SJSA1 (cell line): ENCODE measurements at places on chromosomes 3 and 15. TPM values are rescaled to one million over a fixed set of nuclear protein-coding genes. Genes with fewer than 3 reads are reported as not detected.
A peak's percentile ranks its signal among the peaks of the same experiment; 100 is the strongest.

The CHRNA5 gene
- 4.1 and 4.6 TPM in 2 replicates for total RNA-seq

GRCh38 chr3:39980058-39980457, 170.6 kb downstream of the MYRIP start:
- H3K27ac ChIP-seq, result no peak overlapping the region
- no peaks in the 10 kb centered on the region for H3K4me1 ChIP-seq
- H3K36me3 ChIP-seq, result no peaks in the 10 kb centered on the region

DNA sequence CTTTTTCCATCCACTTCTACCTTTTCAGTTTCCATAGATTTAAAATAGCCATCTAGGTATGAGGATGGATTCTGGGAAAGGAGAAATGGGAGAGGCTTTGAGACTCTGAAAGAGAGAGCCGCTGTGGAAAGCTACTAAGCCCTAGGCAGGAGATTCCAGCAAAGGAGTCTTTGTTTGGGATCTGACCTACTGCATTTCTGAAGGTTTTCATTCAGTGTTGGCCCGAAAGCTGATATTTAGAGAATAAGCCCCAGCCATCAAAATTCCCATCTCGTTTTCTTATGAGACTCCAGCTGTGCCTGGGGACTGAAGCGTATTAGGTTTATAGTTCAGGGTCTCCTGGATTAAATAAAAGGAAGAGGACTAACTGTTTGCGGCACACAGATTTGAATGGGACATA, 19.5 kb downstream of the LIPH start:
- H3K27ac ChIP-seq, result no peak overlapping the region
- peaks cover 9% of the 10 kb centered on the region for H3K4me1 ChIP-seq
- no peak overlapping the region for H3K4me3 ChIP-seq

DNA sequence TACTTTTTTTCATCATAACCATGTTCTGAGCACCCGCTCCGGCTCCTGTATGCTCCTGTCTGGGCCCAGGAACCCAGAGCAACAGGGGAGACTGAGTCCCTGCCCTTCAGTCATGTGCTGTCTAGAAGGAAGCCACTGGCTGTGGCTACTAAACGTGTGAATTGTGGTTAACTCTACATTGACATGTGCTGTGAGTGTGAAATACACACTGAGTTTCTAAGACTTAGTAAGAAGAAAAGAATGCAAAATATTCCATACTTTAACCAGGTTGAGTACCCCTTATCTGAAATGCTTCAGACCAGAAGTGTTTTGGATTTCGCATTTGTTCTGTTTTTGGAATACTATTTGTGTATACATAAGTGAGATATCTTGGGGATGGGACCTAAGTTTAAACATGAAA, 42.8 kb upstream of the CGNL1 start:
- H3K4me1 ChIP-seq, result peaks cover 65% of the 10 kb centered on the region
- peak overlapping the region; percentile 76 for H3K27ac ChIP-seq
- no peak overlapping the region for H3K4me3 ChIP-seq
- DNase-seq, result peak; percentile 61
- no peaks in the 10 kb centered on the region for H3K36me3 ChIP-seq

The SKOR1 gene
- total RNA-seq, result not detected in 2 replicates

- no peak overlapping the region for H3K27ac ChIP-seq
- DNase-seq, result no peak
- no peak overlapping the region for H3K4me3 ChIP-seq
- no peaks in the 10 kb centered on the region for H3K4me1 ChIP-seq
Measured at GRCh38 chr15:55060836-55061235, 135.9 kb downstream of the RSL24D1 start.

The SLC22A14 gene
- total RNA-seq, result not detected in 2 replicates

The ST3GAL6 gene
- not detected in 2 replicates for total RNA-seq

The IL17RE gene
- 0.37 and 0.56 TPM in 2 replicates for total RNA-seq

GRCh38 chr3:194029846-194030245, 106.1 kb upstream of the HES1 start:
- H3K27ac ChIP-seq, result no peak overlapping the region
- DNase-seq, result no peak
- H3K4me1 ChIP-seq, result no peaks in the 10 kb centered on the region
- H3K36me3 ChIP-seq, result no peaks in the 10 kb centered on the region

GRCh38 chr3:63333815-63334214, 55.7 kb downstream of the SYNPR start:
- no peaks in the 10 kb centered on the region for H3K36me3 ChIP-seq
- H3K4me1 ChIP-seq, result no peaks in the 10 kb centered on the region
- H3K27ac ChIP-seq, result no peak overlapping the region
- no peak overlapping the region for H3K4me3 ChIP-seq

GRCh38 chr15:38130740-38131498, 121.7 kb upstream of the SPRED1 start:
- H3K4me3 ChIP-seq, result no peak overlapping the region
- no peaks in the 10 kb centered on the region; the same call in 1 of the 2 replicates for H3K4me1 ChIP-seq
- H3K27me3 ChIP-seq, result no peaks in the 10 kb centered on the region
- DNase-seq, result no peak
- no peak overlapping the region for H3K27ac ChIP-seq
- H3K36me3 ChIP-seq, result no peaks in the 10 kb centered on the region

The KCNAB1 gene
- total RNA-seq, result 1.6 TPM in 1 of 2 replicates, not detected in the other

GRCh38 chr15:58616171-58616570, 133.3 kb downstream of the ADAM10 start:
- no peak overlapping the region for H3K4me3 ChIP-seq
- peaks cover 40% of the 10 kb centered on the region for H3K36me3 ChIP-seq
- H3K27me3 ChIP-seq, result no peaks in the 10 kb centered on the region
- no peak for DNase-seq

The ITGA11 gene
- 0.34 and 2.0 TPM in 2 replicates for total RNA-seq

GRCh38 chr3:116886202-116886893, 176.8 kb downstream of the TUSC7 start:
- DNase-seq, result no peak
- H3K36me3 ChIP-seq, result no peaks in the 10 kb centered on the region
- H3K27me3 ChIP-seq, result no peaks in the 10 kb centered on the region
